ENCODE measurements at places on chromosomes 16 and 17.

GRCh38 chr16:90026135-90026534, 6.9 kb upstream of the DBNDD1 start:
- no peak for DNase-seq

GRCh38 chr17:29576214-29577000, 7.9 kb downstream of the TP53I13 start:
- DNase-seq, result no peak

DNA sequence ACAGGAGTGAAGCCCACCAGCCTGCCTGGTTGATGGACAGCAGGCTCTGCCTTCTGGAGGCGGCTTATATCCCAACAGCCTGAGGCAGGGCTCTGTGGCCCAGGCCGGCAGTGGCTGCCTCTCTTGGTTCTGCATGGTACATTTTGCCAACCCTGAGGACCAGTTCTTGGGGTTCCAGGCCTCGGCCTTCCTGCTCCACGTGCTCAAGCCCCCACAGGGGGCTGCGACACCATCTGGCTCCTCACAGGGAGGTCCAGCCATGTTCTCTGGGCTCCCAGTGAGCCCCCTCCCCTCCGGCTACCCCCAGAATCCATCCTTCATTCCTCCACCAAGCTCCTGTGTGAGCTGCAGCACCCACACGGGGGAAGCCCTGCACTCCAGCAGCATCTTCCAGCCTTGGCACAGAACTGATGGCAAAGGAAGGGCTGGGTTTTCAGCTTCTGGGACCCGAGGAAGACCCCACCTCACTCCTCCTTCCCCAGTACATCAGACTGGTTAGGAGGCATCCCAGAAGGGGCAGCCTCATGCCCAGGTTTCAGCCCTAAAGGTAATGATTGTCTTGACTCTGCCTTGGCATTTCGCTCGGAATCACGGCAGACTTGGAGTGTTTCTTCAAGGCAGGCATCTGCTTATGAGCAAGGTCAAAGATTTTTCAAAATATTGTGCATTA, 231.2 kb downstream of the CPPED1 start:
- DNase-seq, result no peak

DNA sequence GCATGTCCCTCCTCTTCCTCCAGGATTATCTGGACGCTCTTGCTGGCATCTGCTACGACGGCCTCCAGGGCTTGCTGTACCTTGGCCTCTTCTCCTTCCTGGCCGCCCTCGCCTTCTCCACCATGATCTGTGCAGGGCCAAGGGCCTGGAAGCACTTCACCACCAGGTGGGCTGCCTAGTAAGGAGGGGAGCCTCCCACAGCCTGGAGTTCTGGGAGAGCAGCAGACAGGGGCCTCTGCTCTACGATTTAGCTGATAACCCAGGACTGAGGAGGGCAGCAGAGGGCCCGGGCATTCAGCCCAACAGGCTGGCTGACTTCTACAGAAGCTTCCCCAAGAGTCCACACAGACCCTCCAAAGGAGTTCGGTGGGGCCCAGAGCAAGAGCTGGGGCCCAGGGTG, 21.8 kb upstream of the DNAI2 start:
- DNase-seq, result no peak

- no peak for DNase-seq
Measured at GRCh38 chr17:80901319-80901718, 90.3 kb upstream of the CHMP6 start.

GRCh38 chr16:84349862-84350684, 18.3 kb upstream of the ATP2C2 start:
- no peak for DNase-seq

DNA sequence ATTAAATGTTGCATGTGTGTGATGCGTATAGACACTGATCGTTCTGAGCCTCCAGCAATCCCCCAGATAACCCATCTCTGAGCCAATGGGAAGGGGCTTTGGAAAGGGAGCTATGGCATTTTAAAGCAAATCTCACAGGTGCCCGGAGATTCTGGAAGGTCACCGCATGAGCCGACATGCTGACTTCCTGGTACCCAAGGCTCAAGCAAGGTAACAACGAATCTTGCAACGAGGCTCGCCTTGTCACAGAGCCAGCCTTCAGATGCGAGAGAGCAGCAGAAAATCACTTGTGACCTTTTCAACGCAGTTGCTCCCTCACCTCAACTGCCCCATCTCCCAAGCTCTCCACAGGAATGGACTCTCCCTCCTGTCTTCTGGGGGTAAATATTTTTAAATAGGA, 154.8 kb upstream of the CDH5 start:
- no peak for DNase-seq

DNA sequence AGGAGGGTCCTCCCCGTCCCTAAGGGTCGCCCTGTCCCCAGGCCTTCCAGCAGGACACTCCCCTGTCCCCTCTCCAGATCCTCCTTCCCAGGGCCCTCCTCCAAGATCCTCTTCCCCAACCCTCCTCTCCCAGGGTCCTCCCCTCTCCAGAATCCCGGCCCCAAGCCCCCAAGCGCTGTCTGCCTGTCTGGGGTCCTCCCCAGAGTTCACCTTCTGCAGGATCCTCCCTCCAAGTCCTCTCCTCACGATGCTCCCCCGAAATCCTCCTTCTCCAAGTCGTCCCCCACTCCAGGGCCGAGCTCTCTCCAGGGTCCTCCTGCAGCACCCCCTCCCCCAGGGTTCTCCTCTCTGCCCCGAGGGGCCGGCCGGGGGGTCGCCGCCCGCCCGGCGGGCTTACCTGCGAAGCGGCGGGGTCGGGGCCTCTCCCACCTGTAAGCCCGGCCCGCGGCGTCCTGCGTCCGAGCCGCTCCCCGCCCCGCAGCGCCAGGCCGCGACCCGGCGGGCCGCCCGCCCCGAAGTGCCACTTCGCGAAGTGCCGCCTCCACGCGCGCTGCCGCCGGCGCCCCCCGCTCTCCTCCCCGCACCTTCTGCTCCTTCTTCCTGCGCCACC, 678 bp upstream of the BAIAP2 start:
- no peak for DNase-seq

DNA sequence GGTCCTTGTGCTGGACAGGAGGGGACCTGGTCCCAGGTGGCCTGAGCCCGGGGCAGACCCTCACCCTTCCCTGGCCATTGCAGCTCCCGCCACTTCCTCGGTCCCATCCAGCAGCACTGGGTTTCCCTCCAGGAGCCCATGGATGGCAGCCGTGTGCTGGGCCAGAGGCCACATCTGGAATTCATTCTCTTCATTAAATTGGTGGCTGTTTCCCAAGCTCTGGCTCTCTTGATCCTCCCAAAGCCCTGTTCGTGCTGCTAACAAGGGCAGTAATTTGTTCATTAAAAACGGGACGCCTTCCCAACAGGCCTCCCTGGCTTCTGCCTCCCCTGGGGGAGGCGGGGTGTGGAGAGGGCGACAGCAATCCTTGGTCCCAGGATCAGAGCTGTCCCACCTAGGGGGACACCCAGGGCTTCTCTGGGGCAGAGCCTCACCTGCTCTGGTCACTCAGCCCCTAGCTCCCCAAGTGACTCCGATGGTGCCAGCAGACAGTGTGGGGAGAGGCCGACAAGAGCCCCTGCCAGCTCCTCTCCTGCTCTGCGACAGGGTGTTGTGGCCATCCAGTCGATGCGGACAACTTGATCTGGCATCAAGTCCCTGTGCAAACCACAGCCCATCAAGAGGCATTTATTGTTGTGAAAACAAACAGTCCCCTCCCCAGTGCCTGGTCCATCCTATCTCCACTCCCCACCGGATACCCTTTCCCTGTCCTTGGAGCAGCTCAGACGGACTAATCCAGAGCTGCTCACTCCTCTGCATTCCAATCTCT, 44.0 kb downstream of the SDK2 start:
- DNase-seq, result no peak

DNA sequence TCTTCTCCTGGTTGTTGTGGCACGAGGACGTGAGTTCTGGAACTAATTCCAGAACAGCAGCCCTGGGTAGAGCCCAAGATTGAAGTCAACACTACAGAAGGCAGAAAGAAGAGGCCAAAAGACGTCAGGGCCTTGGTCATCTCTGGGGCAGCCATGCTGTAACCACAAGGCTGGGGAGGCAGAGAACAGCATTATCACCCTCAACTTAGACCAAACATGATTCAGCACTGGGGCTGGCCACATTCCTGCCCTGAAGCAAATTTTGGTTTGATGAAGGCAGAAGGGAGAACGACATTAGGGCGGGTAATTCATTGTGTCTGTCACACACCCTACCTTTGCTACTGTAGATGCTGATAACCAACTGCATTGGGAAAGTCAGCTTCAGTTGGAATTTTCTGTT, 9.7 kb upstream of the ALOX15B start:
- no peak for DNase-seq

DNA sequence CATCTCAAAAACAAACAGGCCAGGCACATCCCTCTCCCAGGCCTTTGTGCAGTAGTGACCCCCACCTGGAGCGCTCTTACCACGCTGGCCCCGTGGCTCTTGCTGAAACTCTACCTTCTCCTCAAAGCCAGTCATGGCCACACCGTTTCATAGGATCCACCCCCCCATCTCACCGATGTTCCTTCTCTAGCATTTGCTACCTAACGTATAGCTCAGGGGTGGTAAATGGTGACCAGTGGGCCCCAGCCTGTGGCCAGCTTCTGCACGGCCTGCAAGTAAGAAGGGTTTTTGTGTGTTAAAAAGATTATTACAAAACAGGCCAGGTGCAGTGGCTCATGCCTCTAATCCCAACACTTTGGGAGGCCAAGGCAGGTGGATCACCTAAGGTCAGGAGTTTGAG, 43.8 kb downstream of the RMI2 start:
- no peak for DNase-seq

DNA sequence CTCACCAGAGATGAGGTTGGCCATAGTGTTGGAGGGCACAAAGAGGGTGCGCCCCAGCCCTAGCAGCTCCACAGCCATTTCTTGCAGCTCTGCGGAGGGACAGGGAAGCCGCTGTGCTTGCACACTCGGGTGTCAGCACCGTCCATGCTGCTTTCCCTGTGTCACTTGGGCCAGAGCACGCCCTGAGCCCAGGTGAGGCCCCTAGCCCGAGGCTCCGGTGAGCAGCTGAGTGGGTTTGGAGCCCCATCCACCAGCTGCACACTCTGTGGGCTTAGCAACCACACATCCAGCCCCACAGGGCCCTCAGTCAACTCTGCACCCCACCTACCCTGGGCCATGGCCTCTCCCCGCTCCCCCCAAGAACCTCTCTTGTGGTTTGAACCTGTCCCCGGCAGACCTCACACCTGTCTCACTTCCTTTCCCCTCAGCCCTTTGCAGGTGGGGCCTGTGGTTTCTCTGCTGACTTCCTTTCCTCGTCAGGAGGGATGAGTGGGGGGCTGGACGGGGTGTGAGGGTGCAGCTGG, 20.7 kb downstream of the TMEM235 start:
- no peak for DNase-seq

DNA sequence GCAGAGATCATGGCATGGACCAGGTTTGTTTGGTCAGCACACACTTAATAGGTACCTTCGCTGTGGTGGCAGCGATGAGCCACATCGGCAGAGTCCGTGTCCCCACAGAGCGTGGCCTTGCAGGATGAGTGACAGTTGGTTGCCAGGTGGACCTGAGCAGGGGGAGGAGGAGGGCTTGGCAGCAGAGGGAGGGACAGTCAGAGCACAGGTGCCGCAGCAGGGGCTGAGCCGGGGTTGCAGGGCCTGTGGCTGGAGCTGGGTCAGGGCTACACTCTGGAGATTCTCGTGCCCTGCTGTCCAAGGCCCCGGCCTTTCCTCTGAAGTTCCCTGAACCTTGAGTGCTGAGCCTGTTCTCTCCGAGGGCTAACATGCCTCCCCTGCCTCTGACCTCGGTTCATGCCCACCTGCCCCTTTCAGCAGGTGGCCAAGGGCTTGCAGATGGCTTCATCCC, 24.8 kb downstream of the POLR3E start:
- DNase-seq, result no peak

GRCh38 chr16:8677481-8677880, 3.1 kb downstream of the ABAT start:
- DNase-seq, result no peak

GRCh38 chr16:87436225-87437172, 44.4 kb downstream of the MAP1LC3B start:
- DNase-seq, result no peak

GRCh38 chr17:77701996-77702395, 256.5 kb upstream of the TNRC6C start:
- no peak for DNase-seq

- no peak for DNase-seq
Measured at GRCh38 chr16:73036074-73036826, 11.7 kb downstream of the ZFHX3 start.

GRCh38 chr17:79169366-79169765, 94.7 kb downstream of the ENGASE start:
- no peak for DNase-seq

GRCh38 chr16:50570808-50571598, 22.8 kb downstream of the NKD1 start:
- no peak for DNase-seq

DNA sequence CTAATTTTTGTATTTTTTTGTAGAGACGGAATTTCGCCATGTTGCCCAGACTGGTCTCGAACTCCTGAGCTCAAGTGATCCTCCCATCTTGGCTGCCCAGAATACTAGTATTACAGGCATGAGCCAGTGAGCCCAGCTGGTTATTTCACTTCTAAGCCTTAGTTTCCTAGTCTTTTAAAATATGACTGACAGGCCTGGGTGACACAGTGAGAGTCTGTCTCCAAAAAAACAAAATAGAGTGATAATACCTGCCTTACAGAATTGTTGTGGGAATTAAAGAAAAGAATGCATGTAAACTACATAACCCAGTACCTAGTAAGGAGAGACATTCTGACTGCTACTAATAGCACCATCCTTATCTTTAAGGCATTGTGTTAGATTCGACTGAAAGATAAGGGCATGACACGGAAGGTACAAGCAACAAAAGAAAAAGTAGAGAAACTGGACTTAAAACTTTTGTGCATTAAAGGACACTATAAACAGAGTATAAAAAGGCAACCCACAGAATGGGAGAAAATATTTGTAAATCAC, 11.6 kb downstream of the TOM1L2 start:
- DNase-seq, result no peak

GRCh38 chr17:39756380-39757079, 18.8 kb downstream of the GRB7 start:
- DNase-seq, result no peak

GRCh38 chr16:85898521-85899442, at the start of gene IRF8:
IRF8 (plus strand) TSS chr16:85899162; CDS start chr16:85903016, 3,854 bp downstream.
- peak; percentile 89 for DNase-seq

- DNase-seq, result no peak
Measured at GRCh38 chr16:49482690-49483089, 109.1 kb downstream of the C16orf78 start.

- peak; percentile 63 for DNase-seq
Measured at GRCh38 chr16:56824331-56824730, 40.7 kb upstream of the SLC12A3 start.

DNA sequence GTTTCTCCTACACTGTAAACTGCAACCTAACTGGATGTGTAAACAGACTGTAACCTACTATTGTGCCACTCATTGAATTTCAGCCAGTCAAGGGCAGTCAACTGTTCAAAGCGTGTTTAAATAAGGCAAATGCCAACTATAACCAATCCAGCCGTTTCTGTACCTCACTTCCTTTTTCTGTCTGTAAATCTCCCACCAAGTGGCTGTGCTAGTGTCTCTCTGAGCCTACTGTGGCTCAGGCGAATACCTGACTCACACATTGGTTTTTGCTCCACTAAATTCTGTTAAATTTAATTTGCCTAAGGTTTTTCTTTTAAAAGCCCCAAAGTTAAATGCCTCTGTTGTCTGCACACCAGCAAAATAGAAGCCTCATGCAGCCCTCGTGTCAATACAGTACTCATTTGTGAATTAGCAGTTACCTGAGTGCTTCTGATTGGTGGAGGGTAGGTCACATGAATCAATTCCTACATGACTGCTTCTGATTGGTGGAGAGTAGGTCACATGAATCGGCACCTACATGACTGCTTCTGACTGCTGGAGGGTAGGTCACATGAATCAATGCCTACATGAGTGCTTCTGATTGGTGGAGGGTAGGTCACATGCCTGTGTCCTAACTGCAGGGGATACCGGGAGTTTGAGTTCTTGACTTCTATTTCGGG, 31.1 kb upstream of the CCR7 start:
- DNase-seq, result no peak

GRCh38 chr17:8126491-8127066, 2.7 kb upstream of the HES7 start:
- DNase-seq, result no peak

Measured in spinal cord (tissue), 10 donors.